Brain pericyte (primary cell): ENCODE measurements at places on chromosomes 7 and 10.

DNA sequence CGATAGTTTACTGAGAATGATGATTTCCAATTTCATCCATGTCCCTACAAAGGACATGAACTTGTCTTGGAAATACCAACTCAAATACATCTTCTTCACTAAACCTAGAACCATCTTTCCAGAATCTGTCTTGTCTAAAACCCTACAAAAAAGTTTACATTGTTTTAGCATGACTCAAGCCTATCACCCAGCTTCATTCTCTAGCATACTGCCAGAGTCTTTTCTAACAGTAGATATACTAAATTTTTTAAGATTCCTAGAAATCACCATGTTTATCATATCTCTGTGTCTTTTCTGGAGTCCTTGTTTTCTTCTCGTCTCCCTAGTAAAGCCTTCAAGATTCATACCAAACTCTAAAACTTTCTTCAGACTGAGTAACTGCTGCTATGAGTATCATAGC lies 129.7 kb downstream of the SEMA3E start:
- DNase-seq, result no peak

DNA sequence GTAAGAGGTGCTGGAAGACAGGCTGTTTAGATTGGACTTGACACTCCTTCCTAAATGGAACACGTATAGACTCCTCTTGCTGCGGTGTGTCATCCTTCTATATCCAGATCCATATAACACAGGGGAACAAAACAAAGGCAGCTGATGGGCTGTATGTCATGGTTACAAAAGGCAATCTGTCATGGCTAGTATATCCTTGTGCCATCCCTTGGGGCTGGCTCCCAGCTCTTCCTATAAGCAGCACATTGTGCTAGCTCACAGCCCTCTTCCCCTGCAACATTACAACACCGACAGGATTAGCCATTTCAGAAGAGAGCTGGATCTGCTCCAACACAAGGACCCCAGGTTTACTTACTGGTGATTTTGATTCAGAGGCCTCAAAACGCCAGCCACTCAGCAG lies 15.3 kb downstream of the LIPK start:
- DNase-seq, result no peak

DNA sequence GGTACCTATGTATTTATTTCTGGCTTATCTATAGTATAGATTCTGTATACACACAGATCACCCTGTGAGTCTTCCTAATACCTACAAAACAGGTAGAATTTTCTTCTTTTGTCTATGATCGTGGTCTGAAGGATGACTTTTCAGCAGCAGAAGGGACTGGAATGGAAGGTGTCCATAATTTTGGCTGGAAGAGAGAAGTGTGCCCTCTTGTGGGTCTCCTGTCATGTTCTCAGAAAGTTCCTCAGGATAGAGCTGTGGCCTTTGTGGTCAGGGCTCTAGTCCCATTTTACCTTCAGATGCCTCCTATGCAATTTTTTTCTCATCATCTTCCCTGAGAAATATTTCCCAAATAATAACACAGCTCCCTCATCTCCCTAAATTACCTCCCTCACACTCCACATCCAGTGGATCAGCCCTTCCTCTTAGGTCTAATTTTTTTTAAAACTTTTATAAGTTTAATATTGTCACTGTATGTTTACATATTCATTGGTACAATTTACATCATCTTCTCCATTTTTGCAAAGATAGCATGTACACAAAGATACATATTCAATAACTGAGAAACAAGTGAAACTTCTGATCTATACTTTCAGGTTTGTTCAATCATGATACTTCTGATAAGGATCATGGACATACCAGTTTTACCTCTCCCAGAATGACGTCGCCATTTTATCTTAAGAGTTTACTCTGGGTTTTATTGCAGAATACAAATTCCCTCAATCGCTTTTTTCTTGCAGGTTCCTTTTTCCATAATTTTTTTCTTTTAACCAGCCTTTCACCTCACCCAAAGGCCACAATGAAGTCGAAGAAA lies 112.7 kb downstream of the REEP3 start:
- no peak for DNase-seq

- no peak for DNase-seq
These were observed 7.1 kb downstream of the TASOR2 start for GRCh38 chr10:5691786-5692185.

DNA sequence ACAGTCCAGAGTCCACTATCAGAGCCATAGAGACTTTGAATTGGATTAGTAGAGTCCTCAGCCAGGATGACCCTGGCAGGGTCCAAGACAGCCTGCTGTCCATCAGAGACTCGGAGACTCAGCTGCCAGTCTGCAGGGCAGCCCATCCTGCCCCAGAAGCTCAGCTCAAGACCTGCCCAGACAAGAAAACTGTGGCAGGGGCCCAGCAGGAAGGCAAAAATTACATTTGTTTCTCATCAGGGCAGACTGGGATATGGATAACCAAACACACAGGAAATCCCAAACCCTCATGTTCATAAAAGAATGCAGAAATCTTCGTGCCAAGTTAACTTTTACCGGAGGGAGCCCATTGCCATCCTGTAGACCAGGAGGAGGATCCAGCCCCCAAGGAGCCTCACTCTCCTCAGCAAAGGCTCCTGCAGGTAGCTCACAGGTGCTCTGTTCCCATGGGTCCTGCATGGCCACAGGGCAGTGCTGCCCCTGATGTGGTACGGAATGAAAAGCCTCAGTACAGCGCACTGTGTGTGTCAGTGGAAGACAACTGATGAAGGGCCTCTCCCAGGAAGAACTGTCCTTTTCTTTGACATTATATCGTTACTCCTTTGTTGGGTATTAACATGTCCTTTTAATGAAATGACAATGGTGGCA lies 222.2 kb downstream of the KCNMA1 start:
- no peak for DNase-seq

- DNase-seq, result no peak
These were observed 50.2 kb downstream of the PDIA4 start for GRCh38 chr7:148978091-148978490.

- DNase-seq, result no peak
These were observed 350.5 kb upstream of the LRRTM3 start for GRCh38 chr10:66575251-66575855.

GRCh38 chr7:142992427-142992826 lies 30.3 kb upstream of the KEL start:
- DNase-seq, result no peak

- DNase-seq, result no peak
These were observed 97.9 kb downstream of the GAD2 start for GRCh38 chr10:26314265-26315013.

- no peak for DNase-seq
These were observed 14.7 kb downstream of the HSPB1 start for GRCh38 chr7:76316984-76317781.

DNA sequence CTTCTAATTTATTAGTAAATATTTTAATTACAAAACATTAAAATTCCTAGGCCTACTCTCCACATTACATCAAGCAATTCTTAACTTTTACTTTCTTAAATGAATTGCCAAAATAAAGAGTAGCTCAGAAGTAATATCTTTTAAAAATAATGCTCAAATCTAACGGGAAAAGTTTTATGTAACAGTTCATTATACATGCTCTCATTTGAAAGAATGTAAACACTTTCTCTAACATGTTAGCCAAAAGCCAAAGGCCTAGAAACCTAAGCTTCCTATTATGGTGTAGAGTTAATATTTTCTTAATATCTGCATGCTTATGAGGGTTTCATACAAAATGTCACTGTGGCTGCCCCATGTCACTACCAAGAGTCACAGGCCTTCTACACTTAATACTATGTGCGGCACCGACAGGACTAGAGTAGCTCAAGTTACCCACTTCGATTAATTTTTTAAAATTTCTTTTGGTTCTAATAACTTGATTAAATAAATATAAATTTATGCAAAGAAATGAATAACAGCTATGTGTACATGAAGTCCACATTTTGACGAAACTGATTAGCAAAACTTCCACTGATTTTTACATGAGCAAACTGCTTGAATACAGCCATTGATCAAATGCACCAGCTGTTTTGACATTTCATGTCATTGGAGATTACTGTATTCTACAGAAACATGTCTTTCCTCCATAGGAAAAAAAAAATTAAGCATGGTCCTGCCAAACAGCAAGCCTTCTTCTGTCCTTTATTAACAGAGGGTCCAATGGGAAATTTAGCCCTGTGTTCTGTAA lies 3.5 kb downstream of the COBL start:
- no peak for DNase-seq

GRCh38 chr10:1048349-1048731 lies 579 bp downstream of the IDI1 start:
- no peak for DNase-seq

DNA sequence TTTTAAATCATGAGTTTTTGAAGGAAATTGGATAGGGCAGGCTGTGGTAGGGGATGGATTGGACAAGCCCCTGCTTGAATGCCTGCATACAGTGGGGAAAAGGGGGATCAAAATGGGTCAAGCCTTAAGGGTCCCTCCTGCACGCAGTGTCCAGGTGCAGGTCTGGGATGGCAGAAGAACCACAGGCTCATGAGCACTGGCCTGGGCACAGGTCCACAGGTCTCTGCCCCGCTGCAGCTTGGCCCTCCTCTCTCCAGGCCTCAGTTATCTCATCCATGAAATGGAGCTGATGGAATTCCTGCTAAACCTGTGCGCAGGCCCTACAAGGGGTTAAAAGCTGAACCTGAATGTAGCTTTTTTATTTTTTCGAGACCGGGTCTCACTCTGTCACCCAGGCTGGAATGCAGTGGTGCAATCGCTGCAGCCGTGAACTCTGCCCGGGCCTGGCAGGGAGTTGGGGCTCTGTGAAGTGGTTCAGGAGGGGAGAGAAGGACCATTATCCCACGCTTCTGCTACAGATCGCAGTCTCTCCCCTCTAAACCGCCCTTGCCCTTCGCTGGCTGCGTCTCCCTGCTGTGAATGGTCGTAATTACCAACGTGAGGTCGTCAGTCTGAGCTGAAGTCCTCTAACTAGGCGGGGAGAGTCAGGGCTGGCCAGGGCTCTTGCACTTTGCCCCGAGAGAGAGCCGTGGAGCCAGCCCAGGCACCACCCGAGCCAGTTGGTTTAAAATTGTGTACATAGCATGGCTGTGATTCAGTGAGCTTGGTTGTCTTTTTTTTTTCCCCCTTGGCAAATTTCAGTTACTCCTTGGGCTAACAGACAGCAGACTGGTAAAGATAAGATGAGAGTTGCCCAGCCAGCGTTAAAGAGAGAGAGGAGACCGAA lies 77.5 kb upstream of the GTF2I start:
- no peak for DNase-seq

GRCh38 chr7:103130901-103131624 lies 17.8 kb downstream of the NAPEPLD start:
- DNase-seq, result no peak

DNA sequence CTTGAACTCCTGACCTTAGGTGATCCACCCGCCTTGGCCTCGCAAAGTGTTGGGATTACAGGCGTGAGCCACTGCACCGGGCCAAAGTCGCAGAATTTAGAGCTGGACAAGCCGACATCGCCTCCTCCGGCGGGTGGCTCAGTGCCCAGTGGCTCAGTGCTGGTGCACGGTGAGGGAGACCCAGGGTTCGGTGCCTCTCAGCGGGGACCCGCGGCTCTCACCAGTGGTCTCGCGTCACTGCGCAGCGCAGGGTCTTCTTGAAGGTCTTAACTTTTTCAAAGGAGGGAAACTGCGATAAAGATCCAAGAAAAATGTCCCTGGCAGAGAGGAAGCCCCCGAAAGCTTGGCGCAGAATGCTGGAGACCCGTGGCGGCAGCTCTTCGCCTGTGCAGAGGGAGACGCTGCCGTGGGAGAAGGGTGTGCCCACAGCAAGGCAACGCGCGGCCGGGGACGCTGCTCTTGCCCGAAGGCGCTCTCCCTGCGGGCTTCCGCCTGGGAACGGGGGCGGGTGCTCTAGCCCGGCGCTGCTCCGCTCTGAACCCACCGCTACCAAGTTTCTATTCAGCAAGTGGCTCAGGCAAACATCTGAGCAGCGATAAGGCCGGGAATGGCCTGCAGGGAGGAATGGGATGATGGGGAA lies 324.3 kb downstream of the DNAJB6 start:
- no peak for DNase-seq

DNA sequence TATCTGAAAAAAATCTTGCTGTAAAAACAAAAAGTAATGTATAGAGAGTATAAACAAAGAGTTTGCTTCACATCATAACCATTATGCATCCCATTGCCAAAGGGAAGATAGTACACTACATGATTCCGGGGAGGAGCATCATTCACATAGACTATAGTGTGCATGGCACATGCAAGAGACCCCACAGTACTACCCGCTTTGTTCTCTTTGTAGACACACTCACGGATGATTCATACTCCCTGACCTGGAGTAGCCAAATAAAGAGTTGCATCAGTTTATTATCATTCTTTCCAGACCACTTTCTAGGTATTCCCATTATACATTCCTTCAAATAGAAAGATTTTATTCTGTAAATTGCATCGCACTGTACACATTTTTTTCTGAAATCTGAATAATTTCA lies 356.9 kb downstream of the PCDH15 start:
- DNase-seq, result no peak

DNA sequence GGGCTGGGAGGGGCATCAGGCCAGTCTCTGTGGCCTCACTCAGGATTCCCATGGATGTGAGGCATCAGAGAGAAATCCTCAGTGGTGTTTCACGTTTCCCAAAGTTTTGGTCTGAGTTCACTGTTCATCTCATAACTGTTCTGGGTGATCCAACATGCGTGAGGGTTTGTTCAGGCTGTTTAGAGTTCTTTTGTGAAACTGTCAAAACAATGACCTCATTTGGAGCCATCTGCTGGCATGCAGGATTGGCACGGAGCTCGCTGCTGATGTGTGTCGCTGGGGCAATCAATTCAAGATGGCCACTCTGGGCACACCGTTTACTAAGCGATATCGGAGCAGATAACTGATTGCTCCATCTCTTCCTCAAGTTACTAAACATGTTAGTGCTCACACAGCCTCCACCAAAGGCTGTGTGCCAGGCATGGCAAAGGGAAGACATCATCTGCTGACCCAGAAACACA lies 365.6 kb downstream of the WDR11 start:
- no peak for DNase-seq

GRCh38 chr7:80106498-80107113 lies 28.0 kb upstream of the GNAI1 start:
- no peak for DNase-seq

DNA sequence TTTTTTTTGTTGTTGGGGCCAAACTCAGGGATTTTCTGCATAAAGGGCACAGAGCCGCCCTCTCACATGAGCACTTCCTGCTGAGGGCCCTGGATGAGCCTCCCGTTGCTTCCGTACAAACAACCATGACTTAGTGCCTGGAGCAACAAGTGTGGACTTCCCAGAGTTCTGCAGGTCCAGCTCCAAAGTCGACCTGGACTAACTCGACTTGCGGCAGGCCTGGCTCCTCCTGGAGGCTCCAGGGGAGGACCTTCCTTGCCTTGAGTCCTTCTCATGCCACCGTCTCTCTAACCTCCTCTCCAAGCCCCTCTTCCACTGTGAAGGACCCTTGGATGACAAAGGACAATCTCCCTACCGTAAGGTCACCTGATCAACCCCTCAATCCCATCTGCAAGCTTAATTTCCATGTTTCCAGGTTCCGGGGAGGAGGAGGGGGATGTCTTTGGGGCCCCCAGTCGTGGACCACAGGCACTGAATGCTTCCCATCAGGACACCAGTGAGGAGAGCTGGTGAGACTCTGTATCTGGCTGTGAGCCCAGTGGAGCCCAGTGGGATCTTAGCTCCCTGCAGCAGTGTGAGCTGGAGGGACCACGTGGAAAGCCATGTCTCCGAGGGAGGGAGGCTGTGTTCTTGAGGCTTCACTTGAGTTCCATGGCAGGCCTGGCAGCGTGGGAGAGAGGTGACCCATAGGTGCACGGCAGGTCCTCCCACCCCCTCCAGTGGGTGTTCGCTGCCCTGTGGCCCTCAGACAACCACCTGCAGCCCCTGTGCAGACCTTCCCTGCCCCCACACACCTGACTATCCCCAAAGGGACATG lies 199.5 kb upstream of the PPP2R2D start:
- DNase-seq, result no peak
